ENCODE measurements at places on chromosomes 13 and 19.

DNA sequence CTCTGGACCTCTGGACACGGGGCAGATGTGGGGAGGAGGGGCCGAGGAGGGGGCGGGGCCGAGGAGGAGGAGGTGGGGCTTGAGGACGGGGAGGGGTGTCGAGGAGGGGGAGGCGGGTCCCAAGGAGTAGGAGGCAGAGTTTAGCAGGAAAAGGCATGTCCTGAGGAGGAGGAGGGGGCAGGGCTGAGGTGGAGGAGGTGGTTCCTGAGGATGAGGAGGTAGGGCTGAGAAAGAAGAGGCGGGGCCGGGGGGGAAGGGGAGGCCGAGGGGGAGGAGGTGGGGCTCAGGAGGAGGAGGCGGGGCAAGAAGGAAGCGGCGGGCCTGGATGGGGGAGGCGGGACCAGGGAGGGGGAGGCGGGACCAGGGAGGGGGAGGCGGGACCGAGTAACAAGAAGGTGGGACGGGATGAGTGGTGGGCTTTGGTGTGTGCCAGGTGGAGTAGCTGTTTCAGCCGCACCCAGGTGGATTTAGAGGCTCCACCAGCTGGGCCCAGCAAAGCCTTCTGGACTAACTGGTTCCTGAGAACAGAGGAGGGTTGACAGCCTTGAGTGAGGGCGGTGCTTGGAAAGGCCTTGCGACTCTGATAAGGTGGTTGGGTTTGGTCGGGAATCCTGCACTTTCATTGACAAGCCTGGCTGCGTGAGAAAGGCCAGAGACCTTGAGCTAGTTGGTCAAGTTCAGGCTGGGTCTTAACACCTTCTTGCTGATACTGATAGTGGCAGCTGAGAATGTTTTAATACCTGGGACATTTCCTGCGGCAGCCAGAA, 7.7 kb downstream of the TECR start:
- no peak for DNase-seq

DNA sequence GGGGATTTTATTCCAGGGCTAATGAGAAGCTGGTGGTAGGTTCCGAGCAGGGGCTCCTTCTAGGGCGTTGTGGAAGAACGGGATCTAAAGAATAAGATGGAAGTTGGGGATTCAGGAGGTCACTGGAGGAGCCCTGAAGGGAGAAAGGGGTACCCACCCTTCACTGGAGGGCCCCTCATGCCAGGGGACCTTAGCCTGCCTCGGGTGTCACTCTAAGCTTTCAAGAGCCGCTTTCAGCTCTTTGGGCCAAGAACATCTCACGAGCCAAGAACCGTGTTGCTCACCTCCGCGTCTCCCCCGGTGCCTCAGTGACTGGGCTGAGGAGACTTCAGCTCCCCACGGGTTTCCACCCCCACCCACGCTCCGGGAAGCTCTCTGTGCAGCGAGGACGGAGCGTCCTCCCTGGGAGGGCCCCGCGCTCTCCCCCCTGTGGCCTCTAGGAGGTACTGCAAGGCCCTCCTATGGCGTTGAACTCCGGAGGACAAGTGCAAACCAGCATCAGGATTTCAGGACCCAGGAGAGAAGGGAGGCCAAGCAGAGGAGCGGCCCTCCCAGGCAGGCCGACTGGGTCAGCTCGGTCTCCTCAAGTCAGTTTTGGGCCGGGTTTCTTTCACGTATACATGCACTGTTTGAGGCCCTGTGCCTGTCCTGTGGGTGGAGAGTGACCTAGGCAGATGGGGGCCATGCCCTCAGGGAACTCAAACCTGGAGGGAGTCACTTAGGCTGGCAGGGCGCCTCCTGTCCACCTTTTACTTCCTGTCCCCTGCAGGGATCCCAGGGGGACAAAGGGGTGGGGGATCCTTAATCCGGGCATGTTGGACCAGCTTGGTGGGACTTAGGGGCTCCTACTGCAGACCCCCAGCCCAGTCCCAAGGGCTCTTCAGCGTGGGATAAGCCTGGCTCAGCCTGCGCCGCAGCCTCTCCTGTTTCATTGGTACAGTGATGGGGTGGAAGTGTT, 5.1 kb upstream of the KRTDAP start:
- peak; percentile 37 for DNase-seq

DNA sequence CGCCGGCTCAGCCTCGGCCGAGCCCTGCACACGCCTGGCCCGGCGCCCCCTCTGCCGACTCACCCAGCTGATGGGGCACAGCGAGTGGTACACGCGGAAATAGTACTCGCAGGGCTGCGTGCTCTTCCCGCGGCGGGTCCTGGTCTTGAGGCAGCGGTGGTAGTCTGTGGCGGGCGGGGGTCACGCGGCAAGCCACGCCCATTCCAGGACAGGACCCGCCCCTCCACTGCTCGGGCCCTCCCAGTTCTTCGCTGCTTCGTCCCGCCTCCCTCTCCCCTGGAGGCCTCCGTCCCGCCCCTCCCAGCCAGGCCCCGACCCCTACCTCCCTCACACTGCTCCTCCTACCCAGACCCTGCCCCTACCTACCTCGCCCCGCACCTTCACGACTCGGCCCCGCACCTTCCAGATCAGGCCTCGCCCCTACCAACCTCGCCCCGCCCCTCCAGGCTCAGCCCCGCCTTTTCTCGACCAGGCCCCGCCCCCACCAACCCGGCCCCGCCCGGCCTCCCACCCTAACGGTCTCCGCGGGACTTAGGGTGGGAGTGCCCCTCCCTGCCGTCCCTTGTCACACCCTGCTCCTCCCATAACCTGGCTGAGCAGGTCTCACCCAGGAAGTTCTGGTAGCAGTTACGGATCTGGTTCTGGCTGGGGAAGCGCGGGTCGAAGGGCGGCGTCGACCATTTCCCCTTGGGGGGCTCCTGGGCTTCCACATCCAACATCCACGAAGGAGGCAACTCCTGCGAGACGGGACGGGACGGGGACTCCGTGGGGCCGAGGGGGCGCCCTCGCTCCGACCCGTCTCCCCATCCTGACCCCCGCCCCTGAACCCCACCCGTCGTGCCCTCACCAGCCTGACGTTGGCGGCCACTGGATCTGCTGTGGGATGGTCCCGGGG, 469 bp downstream of the COX6B2 start:
- DNase-seq, result peak; percentile 27

DNA sequence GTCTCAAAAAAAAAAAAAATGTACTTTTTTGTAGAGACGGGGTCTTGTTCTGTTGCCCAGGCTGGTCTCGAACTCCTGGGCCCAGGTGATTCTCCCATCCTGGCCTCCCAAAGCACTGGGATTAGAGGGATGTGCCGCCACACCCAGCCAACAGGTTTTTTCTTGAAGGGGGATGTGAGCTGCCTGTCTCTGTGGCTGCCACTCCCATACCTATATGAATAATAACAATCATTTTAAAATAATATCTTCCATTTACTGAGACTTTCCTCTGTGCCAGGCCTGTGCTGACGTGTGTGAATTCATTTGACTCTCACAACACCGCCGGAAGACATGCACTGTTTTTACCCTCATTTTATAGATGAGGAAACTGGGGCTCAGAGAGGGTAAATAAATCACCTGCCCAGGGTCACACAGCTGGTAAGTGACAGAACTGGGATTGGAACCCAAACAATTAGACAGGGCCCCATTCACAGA, 7.2 kb upstream of the BCL3 start:
- no peak for DNase-seq

DNA sequence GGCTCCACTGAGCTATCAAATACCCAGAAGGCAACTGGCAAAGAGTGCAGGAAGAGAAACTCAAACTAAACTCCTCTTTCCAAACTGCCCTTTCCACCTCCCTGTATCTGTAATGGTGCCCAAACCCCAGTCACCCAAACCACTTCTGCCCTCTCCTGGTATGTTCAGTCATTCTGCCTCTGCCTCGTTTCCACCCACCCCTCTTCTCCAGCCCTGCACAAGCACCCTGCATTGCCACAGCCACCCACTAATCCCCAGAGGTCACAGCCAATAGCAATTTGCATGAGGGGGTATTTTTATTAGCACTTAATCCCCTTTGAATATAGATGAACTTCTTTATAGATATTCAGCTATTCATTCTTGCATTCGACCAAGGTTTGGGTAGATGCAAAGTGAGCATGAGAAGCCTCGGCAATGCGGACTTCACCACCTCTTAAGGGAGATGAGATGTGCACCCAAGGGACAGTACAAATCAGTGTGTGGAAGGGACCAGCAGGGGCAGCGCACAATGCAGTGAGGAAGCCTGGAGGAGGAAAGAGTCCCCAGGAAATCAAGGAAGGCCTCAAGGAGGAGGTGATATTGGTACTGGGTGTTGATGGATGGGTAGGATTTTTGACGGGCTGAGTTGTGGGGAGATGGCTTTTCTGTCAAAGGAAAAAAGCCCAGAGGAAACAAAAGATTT, 12.4 kb downstream of the TMEM272 start:
- no peak for DNase-seq

- DNase-seq, result peak; percentile 54
Measured at GRCh38 chr13:51584731-51585672, 740 bp downstream of the WDFY2 start.

DNA sequence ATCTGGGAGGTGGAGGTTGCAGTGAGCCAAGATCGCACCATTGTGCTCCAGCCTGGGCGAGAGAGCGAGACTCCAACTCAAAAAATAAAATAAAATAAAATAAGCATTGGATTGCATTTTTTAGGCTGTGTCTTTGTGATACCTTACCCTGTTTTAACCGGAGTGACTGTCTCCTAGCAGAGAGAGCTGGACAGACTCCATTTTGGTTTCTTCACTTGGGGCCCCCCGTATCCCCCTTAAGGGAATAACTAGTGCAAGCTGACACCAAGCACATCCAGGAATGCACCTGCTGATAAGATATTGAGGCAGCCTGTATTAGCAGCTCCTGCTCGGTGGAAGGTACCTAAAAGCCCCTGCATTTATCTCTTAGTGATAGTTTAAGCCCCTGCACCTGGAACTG, 20.8 kb upstream of the GPR32 start:
- no peak for DNase-seq

DNA sequence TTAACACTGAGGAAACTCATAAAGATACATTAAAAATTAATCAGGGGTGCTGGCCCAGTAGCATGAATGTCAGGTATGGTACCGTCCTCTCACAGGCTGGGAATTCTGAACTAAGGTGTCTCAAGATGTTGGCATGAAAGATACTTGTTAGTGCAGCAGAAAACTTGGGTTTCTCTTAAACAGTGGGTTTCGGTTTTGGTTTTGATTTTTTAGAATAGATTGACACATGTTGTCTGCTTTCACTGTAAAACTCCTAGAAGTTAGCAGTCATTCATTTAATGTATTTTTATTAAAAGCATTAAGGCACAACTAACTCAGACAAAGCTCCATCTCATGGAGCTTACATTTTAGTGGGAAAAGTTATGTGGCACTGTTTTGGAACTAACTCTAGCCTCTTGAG, 3.5 kb upstream of the OBI1 start:
- DNase-seq, result no peak

GRCh38 chr13:20544201-20544923, 18.7 kb upstream of the CRYL1 start:
- no peak for DNase-seq

DNA sequence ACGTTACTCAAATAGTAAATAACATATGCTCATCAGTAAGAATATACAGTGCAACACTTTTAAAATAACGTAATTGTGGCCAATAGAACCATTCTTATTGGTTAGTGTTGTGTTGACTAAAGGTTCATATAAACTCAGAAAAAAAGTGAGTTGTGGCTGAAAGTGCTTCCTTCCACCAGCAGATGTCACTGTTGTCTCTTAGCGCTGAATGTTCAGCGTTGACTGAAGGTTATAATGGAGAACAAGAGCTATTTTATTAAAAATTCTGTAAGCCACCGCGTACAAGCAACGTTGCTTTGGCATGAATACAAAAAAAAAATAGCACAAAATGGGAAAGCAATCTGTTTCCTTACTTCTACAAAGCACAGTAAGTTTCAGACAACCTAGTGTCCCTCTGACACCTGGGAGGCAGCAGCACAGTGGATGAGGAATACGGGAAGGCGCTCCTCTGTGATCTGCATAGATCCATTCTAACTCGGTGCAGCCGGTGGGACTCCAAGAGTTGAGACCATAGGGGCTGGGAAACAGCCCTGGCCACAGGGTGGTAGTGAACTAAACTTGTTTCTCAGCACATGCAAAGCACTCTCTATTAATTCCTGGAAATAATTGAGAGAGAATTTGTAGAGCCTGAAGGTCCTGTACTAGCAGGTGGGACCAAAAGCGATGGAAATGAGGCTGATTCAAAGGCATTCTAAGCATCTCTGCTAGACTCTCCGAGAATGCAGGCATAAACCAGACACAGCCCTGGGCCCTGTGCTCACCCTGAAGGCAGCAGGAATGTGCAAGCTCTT, 23.9 kb upstream of the OXGR1 start:
- no peak for DNase-seq

GRCh38 chr13:111145071-111145470, 30.0 kb downstream of the ARHGEF7 start:
- DNase-seq, result no peak

- peak; percentile 64 for DNase-seq
Measured at GRCh38 chr19:1028062-1028926, 1.9 kb downstream of the CNN2 start.

- DNase-seq, result no peak
Measured at GRCh38 chr13:103961784-103962183, 895.6 kb upstream of the SLC10A2 start.

DNA sequence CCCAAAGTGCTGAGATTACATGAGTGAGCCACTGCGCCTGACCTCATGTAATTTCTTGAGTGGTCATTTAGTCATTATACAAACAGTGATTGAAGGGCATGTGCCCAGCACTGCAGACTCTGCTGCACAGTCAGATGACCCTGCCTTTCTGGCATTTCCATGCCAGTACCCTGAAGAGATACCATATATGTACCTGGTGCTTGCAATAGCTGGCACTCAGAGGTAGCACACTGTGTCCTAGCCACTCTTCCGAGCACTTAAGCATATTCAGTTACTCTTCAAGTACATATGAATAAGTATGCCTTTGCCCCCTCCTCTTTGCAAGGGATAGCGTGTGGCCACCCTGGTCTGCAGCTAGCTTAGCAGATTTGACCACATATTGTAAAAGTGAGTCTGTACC, 15.5 kb downstream of the STX10 start:
- no peak for DNase-seq

- DNase-seq, result no peak
Measured at GRCh38 chr19:33249740-33250366, 24.2 kb upstream of the SLC7A10 start.

DNA sequence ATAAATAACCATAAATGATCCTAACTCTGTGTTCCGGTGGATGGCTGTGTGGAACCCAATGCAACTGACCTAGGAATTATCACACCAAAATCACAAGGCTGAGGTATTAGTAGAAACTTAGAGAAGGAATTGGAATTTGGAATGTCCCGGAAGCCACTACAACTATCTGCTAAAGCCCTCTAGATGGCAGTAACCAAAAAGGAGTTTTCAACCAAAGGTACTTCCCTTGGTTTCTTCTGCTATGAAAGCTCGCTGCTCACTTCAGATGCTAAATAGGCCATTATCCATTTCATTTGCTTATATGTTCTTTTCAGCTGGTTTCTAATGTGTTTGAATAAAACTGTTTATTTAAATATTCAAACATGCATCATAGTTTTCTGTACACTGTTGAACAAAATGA, 1589.1 kb upstream of the SPRY2 start:
- DNase-seq, result no peak

- DNase-seq, result no peak
Measured at GRCh38 chr13:111122056-111122455, 6.9 kb downstream of the ARHGEF7 start.
